Vein endothelial cell (primary cell): ENCODE measurements at places on chromosomes 4 and X. TPM values are rescaled to one million over a fixed set of nuclear protein-coding genes. Genes with fewer than 3 reads are reported as not detected.

SLC49A3 gene
- total RNA-seq: 5.6 and 8.5 TPM in 2 replicates

EMCN gene
- 158 and 216 TPM in 2 replicates for total RNA-seq

TMEM187 gene
- total RNA-seq: 1.9 and 8.2 TPM in 2 replicates

PFKFB1 gene
- under 0.01 and 0.10 TPM in 2 replicates for total RNA-seq

MAGEA11 gene
- not detected in 2 replicates for total RNA-seq

DOCK11 gene
- 0.33 and 0.38 TPM in 2 replicates for total RNA-seq

CENPE gene
- 12.7 and 26.0 TPM in 2 replicates for total RNA-seq

MPP1 gene
- 25.8 and 37.1 TPM in 2 replicates for total RNA-seq

CXCL1 gene
- 51.0 and 69.6 TPM in 2 replicates for total RNA-seq

CFAP99 gene
- 0.19 TPM in 1 of 2 replicates, not detected in the other for total RNA-seq

FAM47C gene
- total RNA-seq: not detected in 2 replicates

IDH3G gene
- total RNA-seq: 53.2 and 57.8 TPM in 2 replicates

TMEM156 gene
- 2.3 and 3.3 TPM in 2 replicates for total RNA-seq

TNIP2 gene
- total RNA-seq: 59.6 and 72.2 TPM in 2 replicates

SASH3 gene
- total RNA-seq: under 0.01 TPM in 1 of 2 replicates, not detected in the other

KLHL13 gene
- 6.3 and 17.0 TPM in 2 replicates for total RNA-seq
